Lower leg skin (tissue), 4 donors: ENCODE measurements at places on chromosomes 7 and 10.
A peak's percentile ranks its signal among the peaks of the same experiment; 100 is the strongest.

GRCh38 chr10:11169976-11170375 is 152.3 kb downstream of the CELF2 start:
- no peak for DNase-seq

DNA sequence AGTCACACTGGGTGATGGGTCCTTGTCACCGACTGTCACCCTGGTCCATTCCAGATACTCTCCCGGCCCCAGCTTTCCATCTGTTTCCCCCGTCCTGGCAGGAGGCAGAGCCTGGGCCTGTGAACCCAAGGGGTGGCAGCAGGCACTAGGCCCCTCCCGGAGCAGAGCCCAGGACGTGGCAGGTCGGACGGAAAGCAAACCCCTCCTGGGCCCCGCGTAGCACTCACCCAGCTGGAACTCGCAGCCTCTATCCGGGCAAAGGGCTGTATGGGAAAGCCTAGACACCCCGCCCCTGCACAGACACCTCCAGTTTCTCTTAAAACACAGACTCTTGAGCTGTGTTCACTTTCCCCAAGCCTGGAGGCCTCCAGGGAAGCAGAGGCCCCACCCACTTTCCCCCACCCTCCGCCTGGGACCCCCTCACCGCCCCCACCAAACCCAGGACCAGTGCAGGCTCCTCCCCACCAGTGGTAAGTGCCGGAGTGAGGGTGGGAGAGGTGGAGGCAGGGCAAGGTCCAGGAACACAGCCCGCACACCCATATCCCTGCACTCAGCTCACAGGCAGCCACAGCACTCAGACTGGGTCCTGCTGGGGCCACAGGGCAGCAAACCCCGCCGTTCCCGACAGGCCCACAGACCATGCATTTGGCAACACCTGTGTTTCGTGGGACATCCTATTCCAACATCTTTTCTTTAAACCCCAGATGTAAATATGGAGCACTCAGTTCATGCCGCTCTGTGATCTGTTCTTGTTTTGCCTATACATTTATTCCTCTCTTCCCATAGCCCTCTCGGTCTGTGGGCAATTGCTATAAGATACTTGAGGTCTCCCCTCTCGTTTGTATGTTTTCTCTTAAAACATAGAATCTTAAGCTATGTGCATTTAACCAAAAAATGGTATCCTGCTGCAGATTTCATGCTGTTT is 98.2 kb upstream of the PDGFA start:
- DNase-seq: no peak

DNA sequence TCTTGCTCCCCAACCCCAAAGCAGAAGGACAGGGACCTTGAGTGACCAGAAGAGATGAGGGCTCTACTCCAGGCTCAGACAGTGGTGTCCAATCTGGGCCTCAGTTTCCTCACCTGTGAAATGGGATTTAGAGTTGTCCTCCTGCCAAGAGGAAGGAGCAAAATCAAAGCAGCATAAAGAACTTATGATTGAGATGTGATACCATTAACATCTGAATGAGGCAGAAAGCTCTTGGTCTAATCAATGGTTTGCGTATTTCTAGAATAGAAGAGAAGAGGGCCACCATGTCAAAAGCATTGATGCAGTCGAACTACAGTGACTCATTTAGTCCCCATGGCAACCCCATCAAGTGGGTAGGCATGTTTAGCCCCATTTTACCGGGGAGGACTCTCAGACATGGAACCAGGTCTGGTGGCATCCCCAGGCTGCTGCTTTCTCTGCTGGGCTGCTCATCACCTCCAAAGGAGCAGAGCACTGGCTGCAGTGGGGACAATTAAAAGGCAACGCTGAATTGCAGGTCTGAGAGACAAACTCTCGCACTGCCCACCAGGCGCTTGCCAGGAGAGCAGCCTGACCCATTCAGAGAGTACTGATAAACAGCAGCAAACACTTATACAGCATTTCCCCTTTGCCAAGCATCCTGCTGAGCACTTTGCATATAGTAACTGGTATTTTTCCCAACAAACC is 175.9 kb downstream of the NEURL1 start:
- DNase-seq: no peak

DNA sequence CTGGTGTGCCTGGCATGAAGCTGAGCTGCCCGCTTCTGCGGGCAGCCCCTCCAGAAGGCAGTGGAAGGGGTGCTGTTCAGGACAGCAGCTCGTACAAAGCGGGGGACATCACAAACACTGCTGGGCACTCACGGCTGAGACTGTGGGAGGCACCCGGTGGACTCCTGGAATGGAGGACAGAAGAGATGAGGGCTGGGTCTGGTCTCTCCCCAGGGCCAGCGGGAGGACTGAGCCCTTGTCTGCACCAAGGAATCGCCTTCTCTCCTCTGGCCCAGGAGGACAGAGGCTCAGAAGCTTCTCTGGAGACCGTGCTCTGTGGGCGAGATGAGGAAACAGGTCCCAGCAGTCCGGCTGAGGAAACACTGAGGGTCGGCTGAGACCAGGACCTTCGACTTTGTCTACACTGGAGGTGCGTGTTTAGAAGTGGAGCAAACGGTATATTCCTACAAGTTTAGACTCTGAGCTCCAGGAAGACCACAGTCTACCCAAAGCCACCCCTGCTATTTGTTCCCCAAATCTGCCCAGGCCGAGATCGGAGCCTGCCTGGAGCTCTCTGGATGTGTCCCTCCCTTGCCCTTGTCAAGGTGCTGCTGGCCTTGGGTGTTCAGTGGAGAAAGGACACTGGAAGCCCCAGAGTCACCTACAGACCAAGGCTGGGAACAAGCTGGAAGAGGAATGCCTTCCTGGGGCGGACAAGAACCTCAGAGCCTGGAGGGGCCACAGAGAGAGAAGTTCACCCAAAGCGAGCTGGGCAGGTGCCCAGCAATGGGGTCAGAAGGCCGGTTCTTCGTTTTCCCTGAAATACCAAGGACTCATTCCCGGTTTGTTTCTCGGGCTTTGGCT is 12.9 kb upstream of the INPP5A start:
- no peak for DNase-seq

DNA sequence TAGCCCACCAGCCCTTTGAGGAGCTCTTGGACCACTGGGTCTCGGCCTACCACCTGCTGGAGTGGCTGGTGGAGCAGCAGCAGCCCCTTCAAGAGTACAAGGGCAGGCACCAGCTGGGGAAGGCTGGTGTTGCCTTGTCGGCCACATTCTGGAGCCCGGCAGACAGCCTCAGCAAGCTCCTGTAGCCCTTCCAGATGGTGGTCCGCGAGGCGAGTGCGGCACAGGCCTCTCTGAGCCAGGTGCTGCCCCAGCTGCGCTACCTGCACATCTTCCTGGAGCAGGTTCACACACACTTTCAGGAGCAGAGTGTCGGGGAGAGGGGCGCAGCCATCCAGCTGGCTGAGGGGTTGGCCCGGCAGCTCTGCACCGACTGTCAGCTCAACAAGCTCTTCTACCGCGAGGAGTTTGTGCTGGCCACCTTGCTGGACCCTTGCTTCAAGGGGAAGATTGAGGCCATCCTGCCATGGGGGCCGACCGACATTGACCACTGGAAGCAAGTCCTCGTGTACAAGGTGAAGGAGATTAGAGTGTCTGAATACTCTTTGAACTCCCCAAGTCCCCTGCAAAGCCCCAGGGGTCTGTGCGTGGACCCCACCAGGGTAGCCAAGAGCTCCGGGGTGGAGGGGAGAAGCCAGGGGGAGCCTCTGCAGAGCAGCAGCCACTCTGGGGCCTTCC is 7.0 kb upstream of the ACTR3C start:
- peak; percentile 81 for DNase-seq

DNA sequence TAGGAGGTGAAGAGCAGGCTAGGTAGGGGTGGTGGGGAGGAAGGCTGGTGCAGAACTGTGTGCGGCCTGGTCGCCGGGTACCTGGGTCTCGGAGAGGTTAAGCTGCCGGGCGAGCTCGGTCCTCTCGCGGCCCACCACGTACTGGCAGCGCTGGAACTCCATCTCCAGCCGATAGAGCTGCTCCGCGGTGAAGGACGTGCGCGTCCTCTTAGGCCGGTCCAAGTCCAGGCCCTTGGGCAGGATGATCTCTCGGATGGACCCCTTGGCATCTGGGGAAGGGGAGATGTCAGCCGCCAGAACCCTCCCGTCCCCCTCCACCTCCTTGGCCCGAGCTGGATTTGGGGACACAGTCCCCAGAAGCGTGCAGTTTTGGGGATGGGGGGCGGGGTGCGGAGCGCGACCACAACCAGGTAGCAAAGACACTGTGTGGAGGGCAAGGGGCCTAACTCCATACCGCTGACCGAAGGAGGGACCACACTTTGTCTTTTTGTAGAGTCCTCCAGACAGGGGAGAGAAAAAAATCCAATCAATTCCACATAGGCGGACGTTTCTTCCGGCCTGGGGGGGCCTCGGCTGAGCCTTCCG is 1.6 kb downstream of the VAX1 start:
- no peak for DNase-seq

DNA sequence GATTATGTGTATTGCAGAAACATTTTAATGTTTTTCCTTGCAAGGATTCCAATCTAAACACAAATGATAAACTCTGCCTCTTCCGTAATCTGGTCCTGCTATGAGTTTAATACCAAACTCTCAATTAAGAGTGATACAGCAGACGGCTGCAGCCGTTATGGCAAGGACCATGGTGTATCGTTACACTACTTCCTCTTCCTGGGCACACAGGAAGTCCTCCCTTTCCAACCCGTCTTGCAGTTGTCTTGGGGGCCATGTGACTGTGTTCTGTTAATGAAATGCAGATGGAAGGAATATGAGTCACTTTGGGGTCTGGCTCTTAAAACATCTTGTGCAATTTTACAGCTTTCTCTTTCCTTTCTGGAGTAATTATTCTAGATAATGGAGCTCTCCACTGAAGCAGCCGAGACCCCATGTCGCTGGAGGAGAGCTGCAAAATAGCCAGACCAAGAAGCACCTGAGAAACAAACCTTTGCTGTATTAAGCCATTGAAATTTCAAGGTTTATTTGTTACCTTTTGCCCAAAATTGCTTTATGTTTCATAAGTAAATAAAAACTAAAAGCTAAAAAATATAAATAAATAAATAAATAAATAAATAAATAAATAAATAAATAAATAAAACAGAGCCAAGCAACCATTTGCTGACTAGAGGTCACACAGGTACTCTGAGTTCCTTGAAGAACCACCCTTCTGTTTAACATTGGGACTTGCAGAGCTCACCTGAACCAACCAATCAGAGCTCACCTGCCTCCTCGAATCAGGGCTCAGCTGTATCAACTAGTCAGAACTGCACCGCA is 74.7 kb downstream of the FRMPD2 start:
- DNase-seq: no peak
